ENCODE measurements at places on chromosomes 7 and 10.
A peak's percentile ranks its signal among the peaks of the same experiment; 100 is the strongest.

DNA sequence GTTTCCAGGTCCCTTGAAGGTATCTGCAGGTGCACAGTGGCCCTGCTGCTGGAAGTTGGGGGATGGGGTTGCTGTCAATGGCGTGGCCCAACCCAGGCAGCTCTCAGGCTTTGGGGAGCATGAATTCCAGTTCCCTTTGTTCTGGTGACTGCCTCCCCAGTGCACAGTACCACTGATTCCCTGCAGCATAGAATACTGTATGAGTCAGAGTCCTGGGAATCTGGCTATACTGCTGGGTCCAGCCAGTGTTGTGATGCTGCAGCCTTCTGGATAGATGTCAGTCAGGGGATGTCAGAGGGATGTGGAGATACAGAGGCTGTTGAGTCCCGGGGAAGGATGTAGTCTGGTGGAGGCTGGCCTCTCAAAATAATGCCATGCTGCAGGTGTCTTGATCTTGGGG lies 99.3 kb downstream of the LANCL2 start:
- no peak overlapping the region for H3K4me3 ChIP-seq
- no peaks in the 10 kb centered on the region for H3K27me3 ChIP-seq
- no peaks in the 10 kb centered on the region for H3K4me1 ChIP-seq
- H3K27ac ChIP-seq = no peak overlapping the region
- DNase-seq = peak; percentile 54
- peaks cover 5% of the 10 kb centered on the region for H3K36me3 ChIP-seq

DNA sequence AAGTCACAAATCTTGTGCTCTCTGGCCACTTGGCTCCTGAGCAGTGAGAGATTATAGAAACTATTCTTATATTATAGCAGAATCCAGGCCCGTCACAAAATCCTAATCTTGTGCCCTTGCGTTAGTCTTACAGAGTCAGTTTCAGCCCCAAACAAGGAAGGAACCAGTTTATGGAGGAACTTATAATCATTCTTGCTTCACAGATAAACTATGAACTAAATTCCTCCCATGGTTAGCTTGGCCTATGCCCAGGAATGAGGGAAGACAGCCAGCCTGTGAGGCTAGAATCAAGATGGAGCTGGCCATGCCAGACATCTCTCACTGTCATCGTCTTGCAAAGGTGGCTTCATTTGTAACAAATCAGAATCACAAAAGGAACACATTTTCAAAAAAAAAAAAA lies 199.7 kb upstream of the PITRM1 start:
- no peaks in the 10 kb centered on the region for H3K4me1 ChIP-seq
- no peak for DNase-seq
- peaks cover 5% of the 10 kb centered on the region for H3K27me3 ChIP-seq
- no peak overlapping the region for H3K4me3 ChIP-seq

- H3K4me3 ChIP-seq = peak overlapping the region; percentile 77
- DNase-seq = no peak
- H3K36me3 ChIP-seq = no peaks in the 10 kb centered on the region
- peak overlapping the region; percentile 44 for H3K27ac ChIP-seq
Observed at GRCh38 chr7:81768951-81769778, 682 bp downstream of the HGF start.

GRCh38 chr10:30986053-30986555 lies 45.6 kb downstream of the ZNF438 start:
- peak; percentile 41 for DNase-seq
- peak overlapping the region; percentile 74 for H3K27ac ChIP-seq
- H3K4me3 ChIP-seq = no peak overlapping the region
- no peaks in the 10 kb centered on the region for H3K27me3 ChIP-seq
- no peaks in the 10 kb centered on the region for H3K36me3 ChIP-seq

DNA sequence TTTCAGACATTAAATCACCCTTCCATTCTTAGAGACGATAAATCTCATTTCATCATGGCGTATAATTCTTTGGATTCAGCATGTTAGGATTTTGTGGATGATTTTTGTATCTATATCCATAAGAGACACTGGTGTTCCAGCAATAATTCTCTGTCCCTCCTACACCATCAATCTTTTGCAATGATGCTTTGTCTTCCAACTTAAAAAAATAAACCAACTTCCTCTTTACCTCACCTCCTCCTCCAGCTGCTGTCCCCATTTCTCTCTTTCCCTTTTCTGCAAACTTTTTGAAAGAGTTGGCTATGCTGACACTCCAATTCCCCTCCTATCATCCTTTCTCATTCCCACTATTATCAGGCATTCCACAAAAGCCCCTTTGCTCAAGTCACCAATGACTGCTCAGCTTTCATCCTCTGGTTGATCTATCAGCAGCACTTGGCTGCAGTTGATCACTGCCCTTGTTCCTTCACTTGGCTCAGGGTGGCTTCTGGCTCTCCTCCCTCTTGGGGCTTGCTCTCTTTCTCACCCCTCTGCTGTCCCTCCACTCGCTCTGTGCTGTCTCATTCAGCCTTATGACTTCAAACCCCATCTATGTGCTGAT lies 130.0 kb downstream of the ARHGAP22 start:
- H3K27ac ChIP-seq = no peak overlapping the region
- no peak for DNase-seq
- H3K36me3 ChIP-seq = peaks cover 45% of the 10 kb centered on the region
- no peaks in the 10 kb centered on the region for H3K27me3 ChIP-seq
- H3K4me1 ChIP-seq = peaks cover 15% of the 10 kb centered on the region
- no peak overlapping the region for H3K4me3 ChIP-seq

GRCh38 chr7:74101061-74101681 lies 17.6 kb downstream of the LIMK1 start:
- peaks cover 16% of the 10 kb centered on the region for H3K4me1 ChIP-seq
- no peak for DNase-seq
- no peak overlapping the region for H3K4me3 ChIP-seq
- H3K27me3 ChIP-seq = no peaks in the 10 kb centered on the region
- peaks cover 70% of the 10 kb centered on the region for H3K36me3 ChIP-seq

GRCh38 chr10:82228701-82229100 lies 353.7 kb downstream of the NRG3 start:
- no peaks in the 10 kb centered on the region for H3K27me3 ChIP-seq
- DNase-seq = no peak
- no peak overlapping the region for H3K4me3 ChIP-seq
- no peak overlapping the region for H3K27ac ChIP-seq

DNA sequence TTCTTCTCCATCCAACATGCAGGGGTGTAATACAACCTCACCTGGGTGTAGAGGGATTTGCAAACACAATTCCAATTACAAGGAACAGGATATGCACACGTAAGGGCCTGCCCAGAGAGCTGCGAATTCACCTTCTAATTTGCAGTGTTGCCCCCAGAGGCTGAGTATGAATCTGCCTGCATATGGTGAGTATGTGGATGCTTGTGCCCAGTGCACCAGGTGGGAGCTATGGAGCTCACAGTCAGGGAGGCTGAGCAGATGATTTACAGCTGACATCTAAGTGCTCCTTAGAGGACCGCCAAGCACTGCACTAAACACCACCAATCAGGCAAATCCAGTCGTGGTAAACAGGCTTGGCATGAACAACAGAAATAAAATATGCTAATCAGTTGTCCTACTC lies 132.0 kb downstream of the RELN start:
- no peak for DNase-seq
- no peaks in the 10 kb centered on the region for H3K27me3 ChIP-seq
- H3K4me3 ChIP-seq = no peak overlapping the region
- no peak overlapping the region for H3K27ac ChIP-seq
- no peaks in the 10 kb centered on the region for H3K4me1 ChIP-seq

GRCh38 chr7:44327981-44328380 lies 2.6 kb upstream of the CAMK2B start:
- H3K4me3 ChIP-seq = no peak overlapping the region
- peaks cover 35% of the 10 kb centered on the region for H3K27me3 ChIP-seq
- no peaks in the 10 kb centered on the region for H3K36me3 ChIP-seq
- no peaks in the 10 kb centered on the region for H3K4me1 ChIP-seq
- H3K27ac ChIP-seq = no peak overlapping the region
- DNase-seq = no peak

DNA sequence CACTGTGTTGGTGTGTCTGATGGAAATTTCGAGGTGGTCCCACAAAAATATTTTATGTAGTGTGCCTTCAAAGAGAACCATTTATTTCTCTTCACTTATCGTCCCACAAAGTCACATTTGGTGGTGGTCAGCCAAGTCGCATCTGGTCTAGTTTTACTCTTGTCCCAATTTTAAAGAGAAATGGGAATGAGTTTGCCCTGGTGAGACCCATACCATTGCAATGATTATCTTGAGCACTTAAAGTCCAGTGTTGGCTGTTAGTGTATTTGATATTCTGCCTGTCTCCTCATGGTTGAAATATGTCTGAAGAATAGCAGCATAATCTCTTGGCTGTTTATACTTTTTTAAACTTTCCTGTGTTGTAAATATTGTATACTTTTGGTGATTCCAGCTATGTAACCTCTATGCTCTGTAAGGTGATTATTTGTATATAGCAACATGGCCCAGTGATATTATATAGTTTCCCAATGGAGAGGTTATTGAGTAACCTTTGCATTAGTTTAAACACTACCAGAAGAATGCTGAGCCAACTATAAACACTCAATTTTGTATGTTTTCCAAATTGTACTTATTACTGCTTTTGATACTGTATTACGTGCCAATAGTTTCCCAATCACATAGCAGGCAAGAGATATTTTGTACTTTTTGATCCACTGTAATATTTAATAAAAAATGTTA lies 172.2 kb downstream of the RTKN2 start:
- H3K4me3 ChIP-seq = no peak overlapping the region
- peaks cover 28% of the 10 kb centered on the region for H3K36me3 ChIP-seq
- no peaks in the 10 kb centered on the region for H3K27me3 ChIP-seq
- no peak for DNase-seq
- peaks cover 49% of the 10 kb centered on the region for H3K4me1 ChIP-seq
- peak overlapping the region; percentile 3 for H3K27ac ChIP-seq

- H3K36me3 ChIP-seq = no peaks in the 10 kb centered on the region
- H3K27me3 ChIP-seq = peaks cover 24% of the 10 kb centered on the region
- H3K27ac ChIP-seq = no peak overlapping the region
- no peak for DNase-seq
Observed at GRCh38 chr10:86377797-86378146, 11.2 kb upstream of the GRID1 start.

DNA sequence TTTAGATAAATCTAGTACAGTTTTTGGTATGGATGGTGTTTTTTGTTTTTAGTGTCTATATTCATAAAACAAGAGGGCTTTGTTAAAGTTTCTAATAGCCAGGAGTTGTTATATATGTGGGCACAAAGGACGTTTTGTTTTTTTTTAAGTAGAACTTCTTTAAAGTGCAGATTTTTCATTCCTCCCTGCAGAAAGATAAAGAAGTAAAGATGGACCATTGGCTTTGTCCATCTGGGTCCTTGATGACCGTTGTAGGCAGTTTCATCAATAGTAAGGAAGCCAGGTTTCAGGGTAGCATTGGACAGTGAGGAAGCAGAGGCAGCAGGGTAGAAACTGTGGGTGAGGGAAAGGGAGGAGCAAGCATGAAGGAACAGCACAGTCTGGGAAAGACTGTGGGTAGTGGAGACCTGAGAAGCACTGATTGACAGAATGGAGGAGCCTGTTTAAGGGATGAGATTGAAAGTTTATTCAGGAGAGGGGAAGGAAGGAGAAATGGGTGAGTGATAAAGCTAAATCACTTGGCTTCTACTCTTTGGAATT lies 5.3 kb downstream of the CALU start:
- no peak for DNase-seq
- peaks cover 35% of the 10 kb centered on the region for H3K36me3 ChIP-seq
- peaks cover 42% of the 10 kb centered on the region for H3K4me1 ChIP-seq
- H3K4me3 ChIP-seq = no peak overlapping the region

DNA sequence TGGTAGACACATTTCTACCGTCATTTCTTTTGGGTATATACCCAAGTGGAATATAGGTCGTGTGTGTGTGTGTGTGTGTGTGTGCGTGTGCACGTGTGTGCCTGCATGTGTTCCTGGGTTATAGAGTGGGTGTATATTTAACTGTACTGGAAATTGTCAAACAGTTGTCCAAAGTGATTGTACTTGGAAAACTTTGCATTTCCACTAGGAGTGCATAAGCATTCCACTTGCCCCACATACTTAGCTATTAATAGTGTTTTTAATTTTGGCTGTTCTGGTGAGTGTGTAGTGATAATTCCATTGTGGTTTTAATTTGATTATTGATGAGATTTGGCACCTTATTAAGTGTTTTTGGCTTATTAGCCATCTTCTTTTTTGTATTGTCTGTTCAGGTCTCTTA lies 25.9 kb downstream of the TRUB1 start:
- no peak for DNase-seq
- no peak overlapping the region for H3K27ac ChIP-seq
- H3K4me3 ChIP-seq = no peak overlapping the region
- H3K36me3 ChIP-seq = no peaks in the 10 kb centered on the region
